Activated CD8-positive, alpha-beta memory T cell treated with anti-CD3 and anti-CD28 coated beads, Interleukin-2, amount 10 ng/mL, durations not matched to agents 7 days and 5 days (primary cell): ENCODE measurements at places on chromosomes 3 and 15.
A peak's percentile ranks its signal among the peaks of the same experiment; 100 is the strongest.

- no peak for DNase-seq
Observed at GRCh38 chr3:81451611-81452010, 309.8 kb downstream of the GBE1 start.

DNA sequence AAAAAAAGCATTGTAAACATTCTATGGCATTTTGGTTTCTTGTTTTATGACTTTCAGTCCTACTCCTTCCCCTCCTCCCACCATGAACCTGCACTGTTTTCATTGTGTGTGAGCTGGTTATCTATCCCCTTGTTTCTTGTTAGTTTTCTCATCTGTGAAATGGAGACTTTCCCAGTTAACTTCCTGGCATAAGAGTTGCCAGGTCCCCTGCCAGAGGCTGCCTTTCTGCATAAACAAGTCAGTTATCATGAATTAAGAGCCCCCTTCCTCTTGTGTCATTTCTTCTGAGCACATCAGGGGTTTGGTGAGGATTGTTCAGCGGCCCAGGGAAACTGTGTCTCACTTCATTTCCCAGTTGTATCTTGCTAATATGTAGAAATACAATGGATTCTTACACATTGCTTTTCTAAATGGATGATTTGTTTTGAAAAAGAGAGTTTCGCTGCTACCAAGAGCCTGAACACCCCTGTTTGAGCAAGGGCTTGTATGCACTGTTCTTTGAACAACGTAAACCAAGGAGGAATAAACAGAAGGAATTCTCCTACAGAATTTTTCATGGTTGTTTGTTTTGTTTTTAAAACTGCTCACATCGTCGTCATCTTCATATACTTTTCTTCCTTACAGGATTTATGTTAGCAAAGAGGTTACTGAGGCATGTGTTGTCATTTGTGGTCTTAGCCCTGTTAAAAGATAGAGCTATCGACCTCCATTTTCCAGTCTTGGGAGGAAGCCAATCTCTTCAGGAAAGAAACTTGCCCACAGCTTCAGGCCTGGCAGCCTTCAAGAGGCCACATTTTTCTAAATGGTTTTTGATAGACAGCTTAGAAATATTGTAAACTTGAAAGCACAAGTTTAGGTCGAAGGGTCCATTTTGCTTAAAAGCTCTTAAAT, 144.6 kb upstream of the IL12A start:
- DNase-seq, result no peak

DNA sequence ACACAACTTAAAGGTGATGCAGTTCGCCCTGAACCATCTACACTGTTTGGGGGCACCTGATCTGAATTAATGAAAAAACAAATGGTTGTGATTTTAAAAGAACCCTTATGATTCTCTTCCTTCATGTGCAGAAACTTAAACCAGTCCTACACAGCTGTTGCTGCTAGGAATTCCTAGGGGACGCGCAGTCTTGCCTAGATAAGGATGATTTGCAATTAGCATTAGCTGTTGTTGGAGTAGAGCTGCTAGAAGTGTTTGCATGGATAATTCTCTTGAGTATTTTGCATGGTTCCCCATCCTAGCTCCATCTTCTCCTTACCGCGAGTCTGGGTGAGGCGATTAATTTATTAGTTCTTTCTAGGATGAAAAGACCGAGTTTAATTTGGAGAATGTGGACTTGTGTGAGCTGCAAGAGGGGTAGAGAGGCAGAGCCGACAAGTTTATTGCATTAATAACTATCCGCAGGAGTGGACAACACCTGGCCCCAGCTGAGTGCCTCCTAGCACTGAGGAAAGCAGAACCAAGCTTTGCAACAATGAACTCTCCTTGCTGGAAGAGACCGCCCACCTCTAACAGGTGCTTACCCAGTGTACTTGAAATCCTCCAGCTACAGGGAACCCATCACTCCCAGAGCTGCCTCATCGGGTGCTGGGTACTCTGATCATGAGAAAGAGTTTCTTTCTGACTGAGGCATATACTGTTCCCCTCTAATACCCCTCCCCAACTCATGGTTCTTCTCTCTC, 75.0 kb upstream of the WNT7A start:
- DNase-seq, result no peak

DNA sequence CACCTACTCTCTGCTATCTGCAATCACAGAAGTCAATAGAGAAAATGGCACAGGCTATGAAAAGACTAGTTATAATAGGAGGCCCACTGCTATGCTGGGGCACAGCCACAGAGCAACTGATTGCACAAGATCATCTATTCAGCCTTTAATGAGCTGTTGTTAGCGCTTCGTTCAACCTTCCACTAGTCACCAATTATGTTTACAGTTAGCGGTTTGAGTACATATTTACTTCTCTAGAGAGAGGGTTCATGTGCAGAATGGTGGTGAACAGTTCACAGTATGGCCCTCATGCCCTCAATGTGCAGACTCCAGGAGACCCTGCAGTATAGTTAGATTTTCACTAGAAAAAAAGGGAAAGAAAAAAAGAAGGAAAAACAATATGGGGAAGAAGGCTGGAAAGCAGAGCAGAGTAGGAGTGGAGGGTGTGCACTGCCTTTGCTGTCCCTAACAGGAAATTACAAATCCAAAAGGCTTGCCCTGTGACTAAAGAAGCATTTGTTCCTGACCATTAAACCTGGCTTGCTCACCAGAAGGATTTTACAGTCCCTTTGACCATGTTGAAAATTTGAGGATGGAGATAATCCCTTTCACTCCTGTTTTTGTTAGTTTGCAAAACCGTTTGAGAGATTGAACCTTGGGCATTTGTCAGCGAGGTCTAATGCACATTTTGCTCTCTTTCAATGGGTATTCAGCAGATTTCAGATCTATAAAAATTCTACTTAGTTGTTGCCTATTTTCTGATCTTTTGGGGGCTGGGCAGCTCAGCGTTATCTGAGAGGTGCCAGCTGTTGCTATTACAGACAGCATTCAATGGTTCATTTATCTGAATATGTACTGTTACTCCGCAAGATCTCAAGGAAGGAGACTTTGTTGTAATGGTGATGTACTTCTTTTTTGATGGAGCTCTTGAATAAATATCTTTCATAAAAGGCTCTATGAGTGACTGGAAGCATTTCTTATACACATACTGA, 296.1 kb downstream of the LSAMP start:
- DNase-seq, result no peak

- no peak for DNase-seq
Observed at GRCh38 chr15:53247041-53247708, 457.0 kb upstream of the ONECUT1 start.

DNA sequence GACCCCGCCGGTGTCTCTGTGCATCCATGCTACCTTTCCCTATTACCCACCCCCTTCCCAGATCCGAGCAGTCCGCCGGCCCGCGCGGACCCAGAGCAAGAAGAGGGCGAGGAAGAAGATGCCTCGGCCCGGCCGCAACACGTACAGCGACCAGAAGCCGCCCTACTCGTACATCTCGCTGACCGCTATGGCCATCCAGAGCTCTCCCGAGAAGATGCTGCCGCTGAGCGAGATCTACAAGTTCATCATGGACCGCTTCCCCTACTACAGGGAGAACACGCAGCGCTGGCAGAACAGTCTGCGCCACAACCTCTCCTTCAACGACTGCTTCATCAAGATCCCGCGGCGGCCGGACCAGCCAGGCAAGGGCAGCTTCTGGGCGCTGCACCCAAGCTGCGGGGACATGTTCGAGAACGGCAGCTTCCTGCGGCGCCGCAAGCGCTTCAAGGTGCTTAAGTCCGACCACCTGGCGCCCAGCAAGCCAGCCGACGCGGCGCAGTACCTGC, 788 bp downstream of the FOXB1 start:
- peak; percentile 53 for DNase-seq

GRCh38 chr3:16456784-16457415, 56.6 kb downstream of the RFTN1 start:
- no peak for DNase-seq

GRCh38 chr3:21551019-21551418, 200.0 kb downstream of the ZNF385D start:
- no peak for DNase-seq

DNA sequence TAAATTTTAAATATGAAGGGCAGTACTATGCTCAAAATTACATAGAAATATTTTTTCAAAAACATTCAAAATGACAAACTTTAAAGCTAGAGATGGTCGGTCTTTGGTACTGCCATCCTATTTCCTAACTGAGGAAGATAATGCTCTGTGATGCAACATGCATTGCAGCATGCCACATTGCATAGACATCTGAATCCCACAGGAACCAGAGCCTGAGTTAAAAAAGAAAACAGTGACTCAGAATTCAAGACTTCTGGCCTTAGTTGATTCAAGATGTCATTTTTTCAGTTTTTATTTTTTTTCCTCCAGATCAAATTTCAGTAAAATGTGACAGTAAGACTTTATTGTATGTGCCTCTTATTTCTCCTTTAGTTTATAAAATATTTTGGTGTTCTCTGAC, 33.1 kb downstream of the TP63 start:
- no peak for DNase-seq

DNA sequence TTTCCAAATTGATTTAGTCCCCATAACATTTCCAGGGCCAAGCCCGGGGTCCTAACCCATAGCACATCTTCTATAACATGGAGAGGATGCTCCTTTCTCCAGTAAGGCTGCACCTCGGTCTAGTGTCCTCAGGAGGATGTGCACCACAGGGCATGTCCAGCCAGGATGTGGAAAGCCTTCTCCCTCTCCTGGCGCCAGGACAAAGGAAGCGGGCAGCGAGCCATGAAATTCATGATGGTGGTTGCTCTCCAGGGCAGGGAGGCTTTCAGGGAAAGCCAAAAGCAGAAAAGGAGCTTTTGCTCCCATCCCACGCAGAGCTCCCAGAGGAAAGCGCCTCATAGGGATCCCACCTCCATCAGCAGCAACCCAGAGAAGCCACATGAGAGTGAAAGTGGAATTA, 220.0 kb downstream of the ADAMTSL3 start:
- DNase-seq, result no peak

DNA sequence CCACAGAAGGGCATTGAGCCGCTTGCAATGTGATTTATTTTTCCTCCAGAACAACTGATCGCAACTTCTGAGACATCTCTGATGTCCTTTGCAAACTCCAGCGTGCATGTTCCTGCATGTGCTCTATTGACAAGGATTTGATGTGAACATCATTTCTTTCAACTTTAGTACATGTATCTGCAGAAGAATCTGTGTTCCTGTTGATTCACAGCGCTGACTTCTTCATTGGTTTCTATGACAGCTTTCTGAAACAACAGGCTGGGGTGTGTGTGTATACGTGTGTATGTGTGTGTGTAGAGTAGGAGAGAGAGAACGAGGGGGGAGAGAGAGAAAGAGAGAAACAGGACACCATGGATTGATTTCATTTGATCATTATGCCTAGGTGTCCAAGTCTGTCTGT, 56.7 kb upstream of the CMTM8 start:
- no peak for DNase-seq

DNA sequence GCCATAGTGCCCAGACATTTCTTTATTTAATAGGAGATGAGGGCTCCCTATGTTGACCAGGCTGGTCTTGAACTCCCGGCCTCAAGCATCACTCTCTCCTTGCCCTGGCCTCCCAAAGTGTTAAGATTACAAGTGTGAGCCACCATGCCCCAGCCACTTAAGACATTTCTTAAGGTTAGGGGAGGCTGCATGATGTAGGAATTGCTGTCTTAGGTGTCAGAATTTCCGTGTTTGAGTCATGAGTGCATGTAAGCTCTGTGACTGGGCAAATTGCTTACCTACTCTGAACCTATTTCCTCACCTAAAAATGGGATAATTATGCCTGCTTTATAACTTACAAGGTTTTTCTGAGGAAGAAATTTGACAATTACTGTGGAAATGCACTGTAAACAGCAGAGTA, 34.2 kb upstream of the SIAH2 start:
- no peak for DNase-seq

DNA sequence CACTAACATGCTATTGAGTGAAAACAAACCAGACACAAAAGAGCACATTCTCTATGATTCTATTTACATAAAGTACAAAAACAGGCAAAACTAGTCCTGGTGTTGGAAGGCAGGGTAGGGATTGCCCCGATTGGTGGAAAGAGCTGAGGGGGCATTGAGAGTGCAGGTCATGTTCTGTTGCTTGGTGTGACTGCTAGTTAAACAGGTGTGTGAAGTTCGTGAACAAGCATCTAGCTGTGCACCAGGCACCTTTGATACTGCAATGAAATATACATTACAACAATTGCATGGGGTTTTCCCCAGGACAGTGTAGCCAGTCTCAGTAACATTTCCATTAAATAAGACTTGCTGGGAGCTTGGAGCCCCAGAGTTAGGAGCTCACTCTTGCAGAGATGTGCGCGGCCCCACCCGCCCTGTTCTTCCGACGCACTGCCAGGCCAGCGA, 26.3 kb upstream of the THRB start:
- DNase-seq, result no peak

GRCh38 chr3:155737844-155738460, 6.9 kb downstream of the PLCH1 start:
- no peak for DNase-seq
